ENCODE measurements at places on chromosomes 6 and 20.

GRCh38 chr6:162999575-163000285, 272.0 kb downstream of the PACRG start:
- peak; percentile 49 for DNase-seq

- no peak for DNase-seq
Observed at GRCh38 chr6:159914565-159914923, 23.8 kb downstream of the MAS1 start.

DNA sequence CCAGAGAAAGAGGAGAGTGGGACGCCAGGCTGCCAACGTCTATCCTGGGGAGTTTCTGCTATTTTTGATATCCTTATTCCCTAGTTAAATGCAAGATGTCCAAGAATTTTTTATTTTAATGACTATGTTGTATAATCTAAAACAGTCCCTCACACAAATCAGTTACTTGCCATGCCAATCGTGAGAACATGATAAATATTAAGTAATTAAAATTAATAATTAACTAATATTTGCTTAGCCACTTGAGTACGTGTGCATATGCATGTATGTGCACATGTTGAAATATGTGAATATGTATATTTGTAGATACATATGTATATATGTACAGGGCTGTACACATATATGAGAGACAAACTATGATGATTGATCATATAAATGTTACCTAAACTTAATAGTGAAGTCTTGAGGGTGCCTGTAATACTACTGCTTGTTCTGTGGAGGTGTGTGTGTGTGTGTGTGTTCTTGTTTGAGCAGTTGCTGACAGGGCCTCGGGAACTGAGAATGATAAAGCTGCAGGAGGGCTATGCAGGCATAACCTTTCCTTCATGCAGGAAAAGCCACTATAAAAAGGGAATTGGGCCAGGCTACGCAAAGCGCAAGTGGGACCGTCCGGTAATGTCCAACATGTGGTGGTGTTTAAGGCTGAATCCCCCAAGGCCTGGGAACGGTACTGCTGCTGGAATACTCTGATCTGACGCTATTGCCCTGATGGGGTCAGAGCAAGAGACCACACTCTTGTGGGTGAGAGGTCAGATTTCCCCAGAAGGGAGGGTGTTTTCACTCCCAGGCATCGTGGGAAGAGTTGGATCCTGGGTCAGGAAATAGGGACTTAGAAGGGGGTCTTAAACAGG, 148.3 kb upstream of the TBX18 start:
- no peak for DNase-seq

DNA sequence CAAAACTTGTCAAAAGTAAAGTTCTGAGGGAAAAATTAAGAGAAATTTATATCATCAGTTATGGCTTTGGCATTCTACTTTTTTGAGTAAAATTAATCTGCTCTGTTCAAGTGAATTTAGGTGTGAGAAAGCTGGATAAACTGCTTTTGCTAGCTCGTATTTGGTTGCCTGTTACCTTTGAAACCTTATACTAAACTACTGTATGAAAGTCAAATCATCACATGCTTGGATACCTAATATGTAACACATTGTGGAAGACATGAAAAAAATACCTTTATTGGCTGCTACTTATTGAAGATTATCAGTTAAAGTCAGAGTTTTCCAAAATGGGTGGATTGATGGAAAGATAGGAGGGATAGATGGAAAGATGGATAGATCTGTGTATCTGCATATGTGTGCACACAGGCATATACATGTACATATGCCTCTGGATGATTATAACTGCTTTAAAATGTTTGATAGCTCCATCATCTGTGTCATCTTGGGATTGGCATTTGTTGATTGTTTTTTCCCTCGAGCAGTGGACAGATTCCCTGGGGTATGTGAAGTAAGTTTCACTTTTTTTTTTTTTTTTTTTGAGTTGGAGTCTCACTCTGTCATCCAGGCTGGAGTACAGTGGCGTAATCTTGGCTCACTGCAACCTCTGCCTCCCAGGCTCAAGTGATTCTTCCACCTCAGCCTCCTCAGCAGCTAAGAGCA, 24.3 kb downstream of the SCAF8 start:
- DNase-seq = no peak

DNA sequence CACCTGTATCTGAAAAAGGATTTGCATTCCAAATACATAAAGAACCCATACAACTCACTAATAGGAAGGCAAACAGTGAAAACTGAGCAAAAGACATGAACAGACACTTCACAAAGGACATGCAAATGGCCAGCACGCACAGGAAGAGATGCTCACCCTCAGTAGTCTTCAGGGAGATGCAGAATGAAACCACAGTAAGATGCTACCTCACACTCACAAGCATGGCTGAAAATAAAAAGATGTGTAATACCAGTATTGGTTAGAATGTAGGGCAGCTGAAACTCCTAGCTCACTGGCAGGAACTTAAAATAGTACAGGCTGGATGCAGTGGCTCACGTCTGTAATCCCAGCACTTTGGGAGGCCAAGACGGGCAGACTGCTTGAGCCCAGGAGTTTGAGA, 64.6 kb downstream of the SNX5 start:
- DNase-seq = no peak

DNA sequence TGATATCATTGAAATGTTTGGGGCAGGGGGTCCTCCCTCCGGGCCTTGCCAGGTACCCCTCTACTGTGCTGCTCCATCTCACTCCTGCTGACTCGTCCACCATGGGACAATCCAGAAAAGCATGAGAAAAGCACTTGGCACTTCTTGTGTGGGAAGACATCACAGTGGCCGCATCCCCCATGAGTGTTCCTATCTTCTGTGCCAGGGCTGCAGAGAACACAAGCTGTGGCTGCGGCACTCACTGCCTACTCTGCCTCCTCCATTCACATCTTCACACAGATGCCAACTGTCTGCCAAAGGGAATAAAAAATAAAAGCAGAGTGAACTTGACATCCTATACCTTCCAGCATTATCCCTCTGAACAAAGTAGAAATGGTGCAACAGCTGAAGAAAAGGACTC, 117.4 kb upstream of the PROKR2 start:
- no peak for DNase-seq

- no peak for DNase-seq
Observed at GRCh38 chr20:48995589-48995988, 50.5 kb upstream of the CSE1L start.

GRCh38 chr6:146884728-146885127, 286.0 kb downstream of the ADGB start:
- DNase-seq = no peak

GRCh38 chr6:110378552-110378951, 20.4 kb upstream of the METTL24 start:
- DNase-seq = no peak

DNA sequence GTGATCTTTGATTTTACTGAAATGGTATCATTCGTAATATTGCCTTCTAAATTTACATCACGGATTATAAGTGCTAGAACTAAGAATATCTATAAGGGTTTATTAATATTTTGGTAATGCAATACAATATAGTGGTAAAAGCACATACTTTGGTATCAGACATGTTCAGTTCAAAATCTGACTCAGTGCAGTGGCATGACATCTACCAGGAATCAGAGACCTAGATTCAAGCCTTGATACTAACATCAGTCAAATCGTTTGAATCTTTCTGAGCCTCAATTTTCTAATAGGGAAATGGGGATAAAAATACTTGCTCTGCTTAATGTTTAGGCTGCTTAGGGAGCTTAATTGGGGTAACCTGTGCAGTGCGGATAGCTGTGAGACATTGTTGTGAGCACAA, 488.0 kb downstream of the BCKDHB start:
- peak; percentile 48 for DNase-seq

DNA sequence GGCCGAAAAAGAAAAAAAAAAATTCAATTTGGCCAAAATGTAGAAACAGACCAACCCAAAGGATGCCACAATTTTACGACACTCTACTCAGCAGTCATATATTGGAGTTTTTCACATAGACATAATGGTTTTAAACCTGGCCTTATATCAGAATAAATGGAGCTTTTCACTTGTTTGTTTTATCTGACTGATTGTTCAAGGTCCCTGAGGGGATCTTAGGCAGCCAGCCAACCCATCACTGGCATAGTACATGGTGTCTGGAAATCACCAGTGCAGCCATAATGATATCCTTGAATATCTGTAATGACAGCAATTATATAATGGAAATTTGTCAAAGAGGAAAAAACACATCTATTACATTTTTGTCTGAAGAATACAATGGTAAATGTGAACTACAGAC, 96.9 kb downstream of the PRSS35 start:
- no peak for DNase-seq

GRCh38 chr6:89436226-89436625, 3.3 kb downstream of the ANKRD6 start:
- DNase-seq = no peak
